Suprapubic skin (tissue), 4 donors: ENCODE measurements at places on chromosomes 12 and 14. TPM values are rescaled to one million over a fixed set of nuclear protein-coding genes. Genes with fewer than 3 reads are reported as not detected.

GRCh38 chr14:102359341-102359740, 3.3 kb downstream of the CINP start:
- DNase-seq: no peak
- H3K27ac ChIP-seq: no peak overlapping the region
- peaks cover 26% of the 10 kb centered on the region for H3K4me1 ChIP-seq
- peaks cover 46% of the 10 kb centered on the region for H3K36me3 ChIP-seq
- no peaks in the 10 kb centered on the region for H3K27me3 ChIP-seq

The POTEG gene
- total RNA-seq: not detected

DNA sequence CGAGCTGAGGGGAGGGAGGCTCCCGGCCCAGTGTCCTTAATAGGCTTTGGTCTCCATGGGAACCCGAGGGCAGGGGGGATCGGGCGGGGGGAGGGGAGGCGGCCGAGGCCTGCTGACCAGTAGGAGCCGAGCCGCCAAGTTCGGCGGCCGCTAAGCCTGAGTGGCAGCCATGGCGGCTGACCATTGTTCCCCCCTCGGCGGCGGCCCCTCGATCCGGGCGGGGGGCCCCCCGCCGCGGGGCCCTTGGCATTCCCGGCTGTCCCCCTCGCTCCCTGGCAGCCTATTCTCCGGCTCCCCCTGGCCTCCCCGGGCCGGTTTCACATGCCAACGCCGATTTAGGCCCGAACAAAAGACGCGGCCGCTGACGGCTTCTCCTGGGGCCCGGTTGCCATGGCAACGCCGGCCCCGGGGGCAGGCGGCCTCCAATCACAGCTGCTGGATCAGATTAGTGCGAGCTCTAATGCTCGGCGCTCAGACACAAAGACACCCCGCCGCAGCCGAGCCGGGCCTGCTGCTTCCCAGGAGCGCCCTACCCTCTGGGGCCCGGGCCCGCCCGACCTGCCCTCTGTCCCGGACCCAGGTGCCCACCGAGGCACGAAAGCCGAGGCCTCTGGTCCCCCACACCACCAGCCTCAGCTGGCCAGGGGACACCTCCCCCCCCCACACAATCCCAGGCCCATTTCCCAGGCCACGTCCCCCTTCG, 7.3 kb downstream of the MSI1 start:
- H3K4me1 ChIP-seq: peaks cover 7% of the 10 kb centered on the region
- no peak overlapping the region for H3K27ac ChIP-seq
- H3K36me3 ChIP-seq: no peaks in the 10 kb centered on the region

DNA sequence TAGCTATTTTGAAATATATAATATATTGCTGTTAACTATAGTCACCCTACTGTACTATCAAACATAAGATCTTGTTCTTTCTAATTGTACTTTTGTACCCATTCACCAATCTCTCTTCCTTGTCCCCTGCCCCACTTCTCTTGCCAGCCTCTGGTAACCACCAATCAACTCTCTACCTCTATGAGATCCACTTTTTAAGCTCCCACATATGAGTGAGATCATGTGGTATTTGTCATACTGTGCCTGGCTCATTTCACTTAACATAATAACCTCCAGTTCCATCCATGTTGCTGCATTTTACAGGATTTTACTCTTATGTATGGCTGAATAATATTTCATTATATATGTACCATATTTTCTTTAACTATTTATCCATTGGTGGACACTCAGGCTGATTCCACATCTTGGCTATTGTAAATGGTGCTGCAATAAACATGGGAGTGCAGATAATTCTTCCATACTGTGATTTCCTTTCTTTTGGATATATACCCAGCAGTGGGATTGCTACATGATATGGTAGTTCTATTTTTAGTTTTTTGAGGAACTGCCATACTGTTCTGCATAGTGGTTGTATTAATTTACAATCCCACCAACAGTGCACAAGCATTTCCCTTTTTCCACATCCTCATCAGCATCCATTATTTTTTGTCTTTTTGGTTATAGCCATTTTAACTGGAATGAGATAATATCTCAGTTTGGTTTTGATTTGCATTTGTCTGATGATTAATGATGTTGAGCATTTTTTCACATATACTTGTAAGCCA, 33.5 kb upstream of the SPIC start:
- H3K27me3 ChIP-seq: no peaks in the 10 kb centered on the region
- H3K27ac ChIP-seq: no peak overlapping the region
- DNase-seq: no peak
- H3K4me3 ChIP-seq: no peak overlapping the region

The GPRC5D gene
- total RNA-seq: 2.2 TPM

GRCh38 chr14:68822132-68822651, 29.3 kb upstream of the ZFP36L1 start:
- H3K4me1 ChIP-seq: peaks cover 39% of the 10 kb centered on the region
- no peaks in the 10 kb centered on the region for H3K27me3 ChIP-seq
- H3K36me3 ChIP-seq: no peaks in the 10 kb centered on the region

DNA sequence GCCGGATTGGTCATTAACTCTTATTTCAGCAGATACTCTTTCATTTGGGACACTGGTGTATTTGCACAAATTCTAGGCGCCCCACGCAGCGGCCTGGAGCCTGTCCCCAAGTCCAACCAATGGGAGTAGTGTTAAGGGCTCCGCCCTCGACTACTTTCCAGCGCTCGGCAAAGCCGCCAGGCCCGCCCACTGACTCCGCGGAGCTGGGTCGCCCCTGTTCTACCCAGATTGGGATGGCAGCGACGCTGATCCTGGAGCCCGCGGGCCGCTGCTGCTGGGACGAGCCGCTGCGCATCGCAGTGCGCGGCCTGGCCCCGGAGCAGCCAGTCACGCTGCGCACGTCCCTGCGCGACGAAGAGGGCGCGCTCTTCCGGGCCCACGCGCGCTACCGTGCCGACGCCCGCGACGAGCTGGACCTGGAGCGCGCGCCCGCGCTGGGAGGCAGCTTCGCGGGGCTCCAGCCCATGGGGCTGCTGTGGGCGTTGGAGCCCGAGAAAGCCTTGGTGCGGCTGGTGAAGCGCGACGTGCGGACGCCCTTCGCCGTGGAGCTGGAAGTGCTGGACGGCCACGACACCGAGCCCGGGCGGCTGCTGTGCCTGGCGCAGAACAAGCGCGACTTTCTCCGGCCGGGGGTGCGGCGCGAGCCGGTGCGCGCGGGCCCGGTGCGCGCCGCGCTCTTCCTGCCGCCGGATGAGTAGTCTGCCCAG, at the start of gene ACOT6:
Gene ACOT6 (plus strand): TSS at position 179 of the 707 bp plus-strand sequence. CDS start 55 bp downstream, at position 234.
- DNase-seq: peak; percentile 85
- peak within 1 kb of the TSS; percentile 83 for H3K27ac ChIP-seq
- no peaks in the 10 kb centered on the region for H3K4me1 ChIP-seq
- no peaks in the 10 kb centered on the region for H3K36me3 ChIP-seq
- no peaks in the 10 kb centered on the region for H3K27me3 ChIP-seq

- H3K4me3 ChIP-seq: no peak overlapping the region
- no peak for DNase-seq
- H3K4me1 ChIP-seq: no peaks in the 10 kb centered on the region
- H3K36me3 ChIP-seq: no peaks in the 10 kb centered on the region
- no peak overlapping the region for H3K27ac ChIP-seq
Measured at GRCh38 chr14:79841433-79841832, 369.9 kb downstream of the DIO2 start.

GRCh38 chr12:48342980-48343379, 7.7 kb downstream of the ZNF641 start:
- DNase-seq: no peak
- no peak overlapping the region for H3K27ac ChIP-seq
- H3K4me1 ChIP-seq: no peaks in the 10 kb centered on the region

DNA sequence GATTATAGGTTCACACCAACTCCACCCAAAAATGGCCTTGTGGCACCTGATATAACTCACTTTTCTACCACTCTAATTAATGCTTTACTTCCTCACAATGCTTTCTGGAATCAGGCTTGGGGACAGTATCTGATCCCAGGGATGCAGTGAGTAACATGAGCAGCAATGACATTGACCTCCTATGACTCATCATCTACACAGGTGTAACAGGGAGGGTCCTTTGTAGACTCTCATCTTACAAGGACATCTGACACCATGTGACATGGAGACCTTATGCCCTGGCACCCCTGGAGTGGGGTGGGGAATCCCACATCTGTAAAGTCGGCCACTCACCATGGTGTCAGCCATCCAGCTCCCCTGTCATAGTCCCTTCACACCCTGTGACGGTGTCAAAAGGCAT, 586.4 kb downstream of the MED13L start:
- no peaks in the 10 kb centered on the region for H3K27me3 ChIP-seq
- no peak overlapping the region for H3K27ac ChIP-seq

GRCh38 chr12:93297032-93297431, 80.7 kb upstream of the NUDT4 start:
- H3K36me3 ChIP-seq: no peaks in the 10 kb centered on the region
- no peak overlapping the region for H3K4me3 ChIP-seq
- no peak for DNase-seq

- no peak overlapping the region for H3K4me3 ChIP-seq
- peaks cover 54% of the 10 kb centered on the region for H3K27me3 ChIP-seq
- peaks cover 9% of the 10 kb centered on the region for H3K4me1 ChIP-seq
- no peak for DNase-seq
Measured at GRCh38 chr14:36275741-36276140, 44.7 kb downstream of the MBIP start.

The ATG14 gene
- total RNA-seq: 16.0 TPM

GRCh38 chr14:90111895-90112534, 50.2 kb downstream of the KCNK13 start:
- no peak overlapping the region for H3K4me3 ChIP-seq
- H3K27me3 ChIP-seq: peaks cover 6% of the 10 kb centered on the region
- no peaks in the 10 kb centered on the region for H3K36me3 ChIP-seq
- DNase-seq: no peak

The RGS6 gene
- 0.08 TPM for total RNA-seq

- DNase-seq: no peak
- no peak overlapping the region for H3K4me3 ChIP-seq
- no peaks in the 10 kb centered on the region for H3K36me3 ChIP-seq
- no peaks in the 10 kb centered on the region for H3K27me3 ChIP-seq
Measured at GRCh38 chr14:102394717-102395375, 32.1 kb downstream of the TECPR2 start.

The SLC38A4 gene
- 2.3 TPM for total RNA-seq

DNA sequence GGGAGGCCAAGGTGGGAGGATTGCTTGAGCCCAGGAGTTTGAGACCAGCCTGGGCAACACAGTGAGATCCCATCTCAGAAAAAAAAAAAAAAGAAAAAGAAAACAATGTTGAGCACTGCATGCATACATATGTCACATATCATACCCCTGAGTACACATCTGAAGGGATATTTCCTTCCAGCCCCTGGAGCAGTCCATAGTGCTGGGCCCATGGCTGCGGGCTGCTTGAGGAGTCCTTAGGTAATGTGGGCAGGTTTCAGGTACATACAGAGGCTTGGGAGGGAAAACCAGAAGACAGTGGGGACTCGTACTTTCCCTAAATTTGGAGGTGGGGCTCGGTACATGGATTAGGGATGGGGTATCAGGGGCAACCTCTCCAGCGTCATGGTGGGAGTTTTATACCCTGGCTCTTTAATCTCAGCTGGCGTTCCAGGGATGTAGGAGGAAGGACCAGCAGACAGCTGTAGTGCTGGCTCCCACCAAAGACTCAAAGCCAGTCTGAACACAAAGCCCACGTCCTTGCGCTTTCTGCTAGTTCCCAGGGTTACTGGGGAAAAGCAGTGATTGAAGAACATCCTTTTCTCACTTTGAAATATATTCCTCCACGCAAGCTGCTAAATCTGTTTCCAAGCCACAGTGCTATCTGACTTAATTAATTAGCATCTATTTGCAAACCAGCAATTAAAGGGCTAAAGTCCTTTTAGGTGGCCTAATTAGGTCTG, 5.2 kb downstream of the OTUB2 start:
- no peak overlapping the region for H3K27ac ChIP-seq
- H3K4me1 ChIP-seq: peaks cover 9% of the 10 kb centered on the region
- no peak overlapping the region for H3K4me3 ChIP-seq
- no peaks in the 10 kb centered on the region for H3K27me3 ChIP-seq
- no peak for DNase-seq

DNA sequence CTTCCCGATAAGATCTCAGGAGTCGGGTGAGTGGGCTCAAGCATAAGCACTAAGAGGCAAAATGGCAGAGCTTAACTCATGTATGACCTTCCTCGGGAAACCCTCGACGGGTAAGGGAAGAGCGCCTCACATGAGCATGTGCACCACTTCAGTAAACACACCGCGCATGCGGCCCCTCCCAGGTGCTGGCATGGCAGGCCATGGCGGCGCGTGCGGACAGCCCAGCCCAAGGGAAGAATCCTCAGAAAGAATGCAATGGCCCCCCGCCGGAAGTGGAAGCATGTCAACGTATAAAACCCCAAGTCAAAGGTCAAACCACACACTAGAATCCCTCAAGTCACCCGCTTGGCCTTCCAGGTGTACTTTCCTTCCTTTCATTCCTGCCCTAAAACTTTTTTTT, 6.6 kb upstream of the TNFAIP2 start:
- peaks cover 61% of the 10 kb centered on the region for H3K4me1 ChIP-seq
- H3K36me3 ChIP-seq: no peaks in the 10 kb centered on the region
- no peak overlapping the region for H3K27ac ChIP-seq
- no peak overlapping the region for H3K4me3 ChIP-seq

DNA sequence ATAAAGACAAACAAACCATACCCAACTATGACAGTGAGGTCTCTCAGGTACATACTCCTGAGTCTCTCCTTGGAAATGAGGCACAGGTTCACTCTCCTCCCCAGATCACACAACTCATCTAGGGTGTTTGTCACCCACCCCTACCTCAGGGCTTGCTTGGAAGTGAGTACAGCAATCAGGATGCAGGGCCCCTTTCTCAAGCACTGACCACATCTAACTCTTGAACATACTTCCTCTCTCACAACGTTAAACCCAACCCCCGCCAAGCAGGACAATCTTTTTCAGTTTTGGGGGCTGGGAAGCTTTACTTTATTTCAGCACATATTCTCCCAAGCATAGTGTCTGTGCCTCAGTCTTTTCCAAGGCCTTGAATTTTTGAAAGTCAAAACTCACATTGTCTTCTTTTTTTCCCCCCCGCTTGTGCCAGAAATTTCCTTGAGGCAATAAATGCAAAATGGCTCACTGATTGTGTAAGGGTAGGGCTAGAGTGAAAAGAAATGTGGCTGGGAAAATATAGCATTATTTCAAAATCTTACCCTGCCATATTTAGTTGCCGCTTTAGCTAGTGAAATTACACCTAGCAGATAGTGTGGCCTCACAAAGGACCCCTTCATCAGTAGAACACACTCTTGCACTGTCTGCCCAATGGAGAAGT, 2.4 kb upstream of the GPR65 start:
- no peak overlapping the region for H3K4me3 ChIP-seq
- no peak for DNase-seq
- no peaks in the 10 kb centered on the region for H3K27me3 ChIP-seq
- H3K27ac ChIP-seq: no peak overlapping the region
- no peaks in the 10 kb centered on the region for H3K4me1 ChIP-seq

The MVK gene
- total RNA-seq: 62.1 TPM

The C12orf56 gene
- total RNA-seq: 1.2 TPM

The SART3 gene
- 48.8 TPM for total RNA-seq
